ENCODE measurements at places on chromosomes 3 and 15.

GRCh38 chr3:127779747-127780146 lies 42.6 kb downstream of the MGLL start:
- no peak for DNase-seq

DNA sequence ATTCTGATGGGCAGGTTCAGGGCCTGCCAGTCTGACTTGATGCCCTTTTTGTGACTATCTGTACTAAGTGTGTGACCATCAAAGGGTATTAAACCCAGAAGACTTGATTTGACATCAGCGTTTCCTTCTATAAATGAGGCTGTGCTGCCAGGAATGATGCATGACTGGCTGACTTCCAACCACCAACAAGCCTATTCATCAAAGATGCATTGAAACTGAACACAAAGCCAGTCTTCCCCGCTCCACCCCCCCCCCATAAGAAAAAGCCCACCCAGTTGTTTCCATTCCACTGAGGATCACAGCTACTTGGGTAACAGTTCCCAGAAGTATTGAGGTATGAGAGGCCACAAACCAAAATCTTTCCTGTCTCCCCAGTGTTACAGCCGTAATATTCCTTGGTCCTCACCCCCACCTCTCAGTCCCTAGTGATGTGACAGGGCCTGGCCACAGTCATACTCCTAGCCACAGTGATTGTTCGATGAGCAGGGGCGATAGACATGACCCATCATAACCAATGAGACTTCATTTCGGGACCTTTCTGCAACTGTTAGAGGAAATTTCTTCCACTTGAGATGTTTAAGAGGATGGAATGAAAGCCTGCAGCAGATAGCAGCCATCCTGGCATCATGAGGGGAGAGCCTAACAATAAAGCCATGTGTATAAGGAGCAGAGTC lies 22.6 kb downstream of the SH3BP5 start:
- peak; percentile 68 for DNase-seq

- no peak for DNase-seq
Measured at GRCh38 chr3:143236226-143236964, 116.8 kb downstream of the CHST2 start.

DNA sequence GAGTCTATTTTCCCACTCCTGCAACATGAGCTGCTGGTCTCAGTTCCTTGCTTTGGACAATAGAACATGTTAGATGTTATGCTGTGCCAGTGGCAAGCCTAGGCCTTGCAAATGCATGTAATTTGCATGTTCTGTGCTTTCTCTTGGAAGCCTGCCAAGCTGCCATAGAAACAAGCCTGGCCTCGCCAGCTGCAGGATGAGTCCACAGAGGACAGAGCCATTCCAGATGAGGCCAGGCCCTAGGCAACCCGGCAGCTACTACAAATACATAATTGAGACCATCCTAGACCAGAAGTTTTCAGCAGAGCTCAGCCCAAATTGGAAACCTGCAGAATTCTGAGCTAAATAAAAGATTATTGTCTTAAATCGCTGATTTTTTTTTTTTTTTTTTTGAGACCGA lies 39.6 kb downstream of the TRIM69 start:
- no peak for DNase-seq

- peak; percentile 47 for DNase-seq
Measured at GRCh38 chr15:75307778-75308390, 25.2 kb downstream of the GOLGA6D start.

DNA sequence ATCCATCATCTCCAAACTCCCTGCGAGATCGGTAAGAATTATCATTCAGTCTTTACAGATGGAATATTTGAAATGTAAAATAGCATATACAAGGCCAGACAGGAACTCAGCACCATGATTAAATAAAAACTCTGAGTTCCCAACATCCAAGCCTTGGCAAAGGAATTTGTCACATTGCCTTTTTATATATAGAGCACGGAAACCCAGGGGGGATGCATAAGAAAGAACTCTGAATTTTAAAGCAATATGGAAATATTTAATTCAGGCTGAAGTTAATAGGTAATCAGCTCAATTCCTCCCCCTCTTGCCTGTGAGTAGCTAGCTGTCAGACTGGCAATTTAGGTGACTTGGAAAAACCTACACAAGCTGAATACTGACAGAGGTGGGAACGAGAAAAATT lies 217.9 kb upstream of the KCNMB2 start:
- DNase-seq: no peak

GRCh38 chr3:150235799-150236198 lies 172.3 kb upstream of the TSC22D2 start:
- no peak for DNase-seq

DNA sequence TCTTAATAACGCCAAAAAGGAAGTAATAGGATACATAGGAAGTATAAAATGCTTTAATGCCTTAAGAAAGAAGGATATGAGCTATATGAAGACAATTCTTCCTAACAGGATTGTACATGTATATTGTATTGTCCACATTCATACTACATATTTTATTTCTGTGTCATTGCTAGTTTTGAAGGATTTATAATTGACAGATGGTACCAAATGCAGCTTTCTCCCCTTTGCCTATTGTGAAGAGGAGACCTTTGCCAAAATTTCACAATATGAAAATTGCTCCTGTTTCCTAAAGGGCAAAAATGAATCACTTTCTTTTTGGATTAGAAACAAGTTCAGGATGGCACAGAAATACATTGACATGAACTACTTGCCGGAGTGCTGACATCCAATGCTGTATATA lies 34.8 kb upstream of the EOMES start:
- DNase-seq: no peak

GRCh38 chr3:16103472-16103871 lies 71.0 kb upstream of the GALNT15 start:
- DNase-seq: no peak

GRCh38 chr15:32028921-32029320 lies 1.4 kb upstream of the CHRNA7 start:
- no peak for DNase-seq

DNA sequence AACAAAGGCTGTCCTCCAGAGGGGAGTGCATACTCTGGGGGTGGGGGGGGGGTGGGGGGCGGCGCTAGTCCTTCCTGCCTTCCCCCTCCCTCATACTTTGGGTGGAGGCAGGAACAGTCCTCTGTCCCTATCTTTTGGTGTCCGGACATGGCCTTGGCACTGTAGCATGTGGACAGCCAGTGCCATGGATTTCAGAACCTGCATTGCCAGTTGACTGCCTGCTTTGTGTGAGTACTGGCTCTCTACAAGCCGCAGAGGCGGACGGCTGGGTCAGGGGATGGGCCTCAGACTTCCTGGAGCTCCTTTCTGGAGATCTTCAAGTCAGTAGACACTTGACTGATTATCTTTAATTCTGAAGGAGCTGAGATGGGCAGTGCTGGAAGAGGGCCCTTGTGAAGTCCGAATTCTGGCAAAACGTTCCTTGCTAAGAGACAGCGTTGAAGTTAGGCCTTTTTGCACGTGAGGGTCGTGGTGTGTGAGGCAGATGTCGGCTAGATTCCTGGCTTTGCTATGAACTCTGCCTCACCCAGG lies 2.5 kb downstream of the CLDN11 start:
- no peak for DNase-seq

DNA sequence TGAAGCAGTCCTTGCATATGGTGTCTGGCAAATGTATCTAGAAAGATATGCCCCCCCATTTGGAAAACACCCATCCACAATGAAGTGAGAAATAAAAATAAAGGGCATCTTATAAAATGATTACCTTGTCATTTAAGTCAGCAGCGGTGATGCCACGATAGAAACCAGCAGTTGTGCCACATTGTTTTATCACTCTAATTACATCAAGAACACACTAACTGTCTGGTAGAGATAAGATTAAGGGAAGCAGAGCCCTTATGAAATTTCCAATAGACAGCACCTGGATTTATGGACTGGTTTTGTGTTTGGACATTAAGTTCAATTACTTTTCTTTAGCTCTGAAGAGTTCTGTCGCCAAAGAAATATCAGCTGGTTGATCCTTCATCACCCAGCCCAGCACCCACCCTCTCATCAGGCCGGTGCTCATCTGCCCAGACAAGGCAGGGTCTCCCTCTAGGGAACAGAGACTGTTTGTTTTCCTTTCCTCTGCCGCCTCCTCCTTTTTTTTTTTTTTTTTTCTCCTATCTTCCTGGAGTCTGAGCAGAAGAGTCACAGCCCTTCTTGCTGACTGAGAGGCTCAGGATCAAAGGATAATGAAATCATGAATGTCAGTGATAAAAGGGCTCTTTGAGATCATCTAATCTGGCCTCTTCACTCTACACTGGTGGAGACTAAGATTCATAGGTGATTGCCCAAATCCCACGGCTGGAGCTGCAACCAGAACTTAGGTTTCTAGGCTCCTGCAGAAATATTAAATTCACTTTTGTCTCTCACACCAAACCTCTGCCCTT lies 464.1 kb downstream of the NTRK3 start:
- no peak for DNase-seq

DNA sequence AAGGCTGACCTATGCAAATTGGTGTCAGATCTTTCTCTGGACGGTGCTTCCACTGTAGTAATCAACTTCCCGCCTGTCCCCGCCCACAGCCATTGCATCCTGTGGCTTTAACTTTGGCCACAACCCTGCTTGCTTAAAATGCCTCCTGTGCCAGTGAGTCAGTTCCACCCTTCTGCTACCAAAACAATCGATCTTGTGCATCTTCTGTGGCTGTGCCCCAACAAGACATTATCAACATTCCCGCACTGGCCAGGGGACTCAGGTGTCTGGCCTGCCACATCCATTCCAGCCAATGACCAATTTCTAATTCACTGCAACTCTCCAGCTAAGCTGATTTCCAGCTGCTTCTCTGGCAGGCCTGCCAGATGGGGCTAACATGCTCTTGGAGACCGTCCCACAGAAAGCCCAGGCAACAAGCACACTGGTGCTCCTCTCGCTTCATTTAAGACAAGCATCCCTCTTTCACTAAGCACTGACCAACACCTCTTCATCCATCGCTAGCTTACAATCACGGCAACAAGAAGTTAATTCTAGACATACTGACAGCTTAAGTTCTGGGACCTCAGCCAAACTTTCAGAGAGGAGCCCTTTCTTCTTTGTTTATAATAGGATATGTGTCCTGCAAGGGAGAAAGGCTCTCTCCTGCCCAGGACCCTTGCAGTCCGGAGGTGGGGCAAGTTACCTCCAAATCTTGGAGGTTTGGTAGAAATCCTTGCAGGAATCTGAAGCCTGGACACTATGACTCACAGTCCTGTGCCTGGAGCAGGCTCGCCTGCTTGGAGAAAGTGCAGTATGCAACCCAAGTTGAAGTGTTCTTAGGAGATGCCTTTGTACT lies 6.7 kb downstream of the CA12 start:
- DNase-seq: peak; percentile 71

DNA sequence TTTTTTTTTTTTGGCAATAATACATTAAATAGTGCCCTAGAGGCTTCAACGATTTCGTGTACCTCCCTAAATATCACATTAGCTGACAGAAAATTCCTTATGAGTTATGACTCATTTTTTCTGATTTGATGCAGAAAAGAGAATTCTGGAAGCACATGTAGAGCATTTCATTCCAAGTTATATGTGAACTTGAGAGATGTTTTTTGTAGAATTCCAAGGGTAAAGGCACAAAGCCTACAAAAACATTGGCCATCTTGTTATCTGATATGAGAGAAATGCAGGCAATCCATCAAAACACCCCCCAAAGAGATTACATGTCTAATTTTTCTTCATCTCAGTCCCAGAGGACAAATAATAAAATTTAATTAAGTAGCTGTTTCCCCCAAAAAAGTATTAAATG lies 6.7 kb upstream of the PFN2 start:
- no peak for DNase-seq

GRCh38 chr15:88913017-88913849 lies at the start of gene MFGE8:
Gene MFGE8, minus strand, starts transcription at chr15:88913379. Its CDS starts 60 bp downstream, at chr15:88913319.
- peak; percentile 86 for DNase-seq

GRCh38 chr3:58093574-58094195 lies 85.5 kb downstream of the FLNB start:
- no peak for DNase-seq

GRCh38 chr3:13301286-13301987 lies 118.7 kb downstream of the NUP210 start:
- no peak for DNase-seq

DNA sequence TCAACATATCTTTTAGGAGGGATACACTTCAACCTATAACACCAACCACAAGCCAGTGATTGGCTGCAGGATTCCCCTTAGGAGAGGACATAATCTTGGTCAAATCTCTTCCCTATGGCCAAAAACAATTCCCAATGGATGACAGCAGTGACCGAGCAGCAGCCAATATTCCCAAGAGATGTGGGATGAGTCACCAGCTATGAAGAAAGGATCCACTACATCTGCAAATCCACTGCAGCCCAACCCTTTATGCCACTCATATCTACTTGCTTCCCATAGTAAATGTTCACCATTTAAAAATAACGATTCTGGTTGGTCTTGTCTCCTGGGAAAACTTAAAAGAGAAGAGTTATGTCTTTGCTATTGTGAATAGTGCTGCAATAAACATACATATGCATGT lies 4.5 kb upstream of the IQCF5 start:
- DNase-seq: no peak

Measured in stimulated activated CD8-positive, alpha-beta memory T cell treated with anti-CD3 and anti-CD28 coated beads, Interleukin-4, amount 100 ng/mL, for 48 hours (primary cell).